ENCODE measurements at places on chromosomes 12 and 14. TPM values are rescaled to one million over a fixed set of nuclear protein-coding genes. Genes with fewer than 3 reads are reported as not detected.

GRCh38 chr14:67583711-67584644 lies 16.1 kb downstream of the PIGH start:
- DNase-seq = no peak

DNA sequence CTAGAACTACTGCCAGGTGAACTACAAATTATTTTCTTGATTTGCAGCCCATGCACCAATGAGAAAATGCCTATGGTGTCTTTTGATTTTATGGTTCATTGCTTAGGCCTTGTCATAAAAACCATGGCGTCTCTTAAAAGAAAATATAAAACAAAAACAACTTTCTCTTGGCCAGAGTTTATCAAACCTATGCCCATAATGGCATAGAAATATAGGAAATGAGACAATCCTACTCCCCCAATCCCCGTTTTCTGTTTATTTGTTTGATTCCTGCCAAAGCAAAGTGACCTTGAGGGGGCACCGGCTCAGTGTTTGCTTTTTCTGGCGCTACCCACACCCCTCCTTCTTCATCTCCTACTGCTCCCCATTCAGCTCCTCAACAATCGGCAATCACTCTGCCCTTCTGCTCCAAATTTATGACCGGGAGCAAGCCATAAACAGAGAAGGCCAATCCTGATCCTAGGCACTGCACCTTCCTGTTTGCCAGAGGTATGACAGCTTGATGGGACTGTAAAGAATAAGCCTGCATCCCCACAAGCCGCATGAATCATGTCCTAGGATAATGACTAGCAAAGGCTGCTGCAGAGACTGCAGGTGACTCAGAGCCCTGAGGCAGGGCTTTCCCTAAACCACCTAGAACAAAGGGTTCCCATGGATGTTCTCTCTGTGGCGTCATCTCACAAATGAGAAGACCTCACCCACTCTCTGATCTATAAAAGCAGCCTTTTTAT lies 874.9 kb downstream of the NRXN3 start:
- DNase-seq = peak; percentile 95

- no peak for DNase-seq
Observed at GRCh38 chr12:11688379-11688778, 38.9 kb downstream of the ETV6 start.

DNA sequence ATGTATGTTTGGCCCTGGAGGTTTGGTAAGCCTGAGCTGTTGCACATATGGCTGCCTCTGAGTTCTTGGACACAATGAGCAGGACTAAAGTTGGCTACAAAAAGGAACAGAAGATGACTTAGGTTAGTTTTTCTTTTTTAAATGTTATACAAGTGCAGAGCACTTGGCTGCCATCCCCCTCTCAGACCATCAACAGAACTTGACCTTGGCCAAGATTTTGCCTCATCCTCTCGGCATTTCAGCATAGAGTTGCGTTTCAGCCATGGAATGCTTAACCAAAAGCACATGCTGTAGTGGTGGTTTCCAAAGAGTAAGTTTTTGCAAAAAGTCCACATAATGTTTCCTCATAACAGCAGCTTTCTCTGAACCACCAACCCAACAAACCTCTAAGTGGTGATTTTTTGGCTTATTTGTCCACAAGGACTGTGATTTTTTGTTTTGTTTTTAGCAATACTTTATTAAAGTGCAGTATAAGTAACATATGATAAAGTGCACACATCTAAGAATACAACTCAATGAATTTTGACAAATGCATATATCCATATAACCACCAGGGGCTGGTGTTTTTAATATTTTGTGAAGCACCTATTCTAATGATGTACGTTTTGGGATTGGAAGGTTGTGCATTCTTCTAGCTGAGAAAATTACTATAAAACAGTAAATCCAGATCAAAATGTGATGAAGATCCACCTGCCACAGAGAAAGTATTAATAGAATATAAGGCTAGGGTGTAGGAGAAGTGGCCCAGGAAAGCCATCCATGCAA lies 12.1 kb upstream of the GALNT16 start:
- DNase-seq = no peak

DNA sequence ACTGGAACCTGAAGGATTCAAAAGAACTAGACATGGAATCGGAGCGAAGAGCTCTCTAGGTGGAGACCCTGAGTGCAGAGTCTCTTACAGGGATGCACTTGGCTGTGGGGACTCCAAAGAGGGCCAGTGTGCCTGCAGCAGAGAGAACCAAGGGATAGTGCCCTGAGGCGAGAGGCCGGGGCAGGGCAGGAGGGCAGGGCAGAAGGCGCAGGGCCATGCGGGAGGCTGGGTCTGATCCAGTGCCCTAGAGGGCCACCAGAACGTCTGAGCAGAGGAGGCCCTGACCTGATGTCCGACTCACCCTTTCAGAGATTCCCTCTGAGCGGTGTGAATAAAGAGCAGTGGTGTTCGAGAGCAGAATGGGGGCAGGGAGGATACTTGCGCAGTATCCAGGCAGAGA lies 205.4 kb upstream of the FKBP4 start:
- DNase-seq = no peak

- DNase-seq = no peak
Observed at GRCh38 chr14:53146739-53147138, 6.4 kb downstream of the DDHD1 start.

DNA sequence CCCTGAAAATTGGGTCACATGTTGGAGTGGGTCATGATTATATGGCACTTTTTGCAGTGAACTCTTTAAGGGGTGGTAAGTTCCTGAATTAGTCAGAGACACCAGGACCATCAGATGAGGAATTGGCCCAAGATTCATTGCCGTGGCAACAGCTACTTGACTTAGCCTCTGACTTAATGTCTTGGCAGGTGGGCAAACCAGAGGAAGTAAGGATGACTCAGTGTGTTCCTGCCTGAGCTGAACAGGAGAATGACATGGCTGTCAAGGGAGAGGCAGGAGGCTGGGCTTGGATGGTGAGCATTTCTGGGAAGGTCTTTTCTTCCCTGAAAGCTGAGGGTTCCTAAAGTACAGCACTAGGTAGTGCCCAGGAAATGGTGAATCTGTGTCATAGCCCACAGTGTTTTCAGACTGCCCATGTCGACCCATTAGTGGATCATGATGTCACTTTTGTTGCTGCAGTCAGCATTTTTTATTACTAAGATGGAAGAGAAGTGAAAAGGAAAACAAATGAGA lies 170.1 kb upstream of the PWP1 start:
- peak; percentile 99 for DNase-seq

GRCh38 chr12:124749725-124750124 lies 113.9 kb downstream of the SCARB1 start:
- no peak for DNase-seq

DNA sequence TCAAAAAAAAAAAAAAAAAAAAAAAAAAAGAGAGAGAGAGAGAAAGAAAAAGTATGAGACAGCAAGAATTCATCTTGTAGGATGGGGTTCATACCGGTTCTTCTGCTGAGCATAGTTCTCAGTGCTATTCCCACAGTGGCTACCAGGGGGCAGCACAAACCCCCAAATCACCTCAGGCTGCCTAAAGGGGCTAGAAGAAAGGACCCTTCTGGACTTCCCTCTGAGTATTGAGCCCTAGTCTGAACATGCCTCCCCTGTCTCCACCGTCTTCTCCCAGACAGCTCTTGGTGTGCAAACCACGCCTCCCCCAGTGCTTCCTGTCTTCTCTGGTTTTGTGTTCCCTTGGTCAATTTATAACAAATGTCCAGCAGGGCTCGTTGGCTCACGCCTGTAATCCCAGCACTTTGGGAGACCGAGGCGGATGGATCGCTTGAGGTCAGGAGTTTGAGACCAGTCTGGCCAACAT lies 31.3 kb upstream of the SMUG1 start:
- DNase-seq = no peak

DNA sequence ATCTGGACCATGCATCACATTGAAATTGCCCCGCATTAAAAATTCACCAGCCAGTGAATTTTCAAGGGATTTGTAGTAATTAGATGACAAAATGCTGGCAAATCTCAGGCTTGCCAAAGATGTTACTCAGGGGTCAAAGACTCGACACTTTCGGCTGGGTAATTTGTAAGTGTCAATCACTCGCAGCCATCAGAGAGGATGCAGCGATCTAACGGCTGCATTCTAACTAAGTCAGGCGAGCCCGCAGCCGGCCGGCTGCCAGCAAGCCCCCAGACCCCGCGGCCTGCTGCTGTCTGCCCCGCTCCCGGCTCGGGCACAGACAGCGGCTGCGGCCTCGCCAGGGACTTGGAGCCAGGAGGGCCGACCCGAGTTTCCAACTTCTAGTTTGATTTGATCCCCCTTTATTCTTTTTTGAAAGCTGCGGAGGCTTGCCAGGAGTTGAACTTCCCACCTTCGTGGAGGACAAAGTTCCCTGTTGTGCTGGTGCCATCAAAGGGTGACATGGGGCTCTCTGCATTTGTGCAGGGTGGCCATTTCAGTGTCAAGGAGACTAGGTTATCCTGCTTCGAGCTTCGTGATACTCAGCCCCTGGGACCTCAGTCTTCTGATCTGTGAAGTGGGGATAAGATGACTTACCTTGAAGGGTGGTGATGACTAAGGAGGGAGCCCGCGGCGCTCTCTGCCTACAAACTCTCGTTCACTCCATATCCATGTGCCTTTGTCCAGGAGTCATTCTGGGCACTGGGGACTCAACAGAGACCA lies 169.9 kb downstream of the RBM19 start:
- DNase-seq = no peak

DNA sequence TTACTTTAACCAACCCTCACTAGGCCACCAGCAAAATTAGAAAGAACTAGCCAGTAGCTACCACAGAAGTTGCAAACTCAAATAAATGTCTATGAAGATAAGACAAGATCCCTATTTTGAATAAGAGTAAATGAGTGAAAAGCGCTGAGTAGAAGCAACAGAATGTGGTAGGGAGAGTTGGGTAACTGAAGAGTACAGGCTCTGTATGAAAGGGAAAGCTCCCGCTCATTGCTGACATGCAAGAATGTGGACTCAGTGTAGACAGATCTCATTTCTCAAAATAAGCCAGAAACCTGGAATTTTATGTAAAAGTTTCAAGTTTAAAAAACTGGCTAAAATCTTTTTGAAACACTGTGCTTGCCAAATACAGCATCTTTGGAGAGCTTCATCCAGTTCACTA lies 63.9 kb downstream of the NAV3 start:
- DNase-seq = no peak

- DNase-seq = no peak
Observed at GRCh38 chr14:77076113-77076631, 21.9 kb upstream of the CIPC start.

- no peak for DNase-seq
Observed at GRCh38 chr12:4745249-4745648, 25.0 kb downstream of the GALNT8 start.

DNA sequence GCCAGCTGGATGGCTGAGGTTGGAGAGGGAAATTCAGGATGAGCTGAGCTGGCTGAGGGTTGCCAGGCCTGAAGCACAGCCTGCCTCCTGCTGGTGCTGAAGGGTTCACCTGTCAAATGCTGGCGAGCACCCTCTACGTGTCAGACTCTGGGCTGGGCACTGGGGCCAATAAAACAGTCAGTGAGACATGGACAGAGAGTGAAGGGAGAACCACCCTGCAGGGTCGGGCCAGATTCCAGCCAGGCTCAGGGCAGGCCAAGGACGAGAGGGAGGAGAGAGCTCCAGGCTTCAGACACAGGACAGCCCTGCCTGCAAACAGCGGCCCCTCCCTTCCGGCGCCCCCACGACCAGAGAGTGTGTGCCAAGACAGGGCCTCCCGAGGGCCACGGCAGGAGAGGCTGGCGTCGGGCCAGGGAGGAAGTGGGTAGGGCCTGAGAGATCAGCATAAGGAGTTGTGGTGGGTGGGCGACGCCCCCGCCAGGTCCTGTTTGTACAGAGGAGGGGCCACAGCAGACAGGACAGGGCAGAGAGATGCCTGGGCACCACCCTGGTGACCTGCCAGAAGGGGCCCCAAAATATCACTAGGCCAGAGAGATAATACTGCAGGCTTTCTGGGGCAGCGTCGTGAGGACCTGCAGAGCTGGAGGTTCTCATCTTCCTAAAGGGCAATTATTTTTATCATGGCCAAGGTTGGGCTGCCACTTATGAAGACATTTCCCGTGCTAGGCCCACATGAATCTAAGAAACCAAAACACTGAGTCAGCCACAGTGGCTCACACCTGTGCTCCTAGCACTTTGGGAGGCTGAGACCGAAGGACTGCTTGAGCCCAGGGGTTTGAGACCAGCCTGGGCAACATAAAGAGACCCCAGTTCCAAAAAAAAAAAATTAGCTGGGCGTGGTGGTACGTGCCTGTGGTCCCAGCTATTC lies 73.1 kb upstream of the GPR68 start:
- no peak for DNase-seq

The FERMT2 gene
- total RNA-seq = 86.3 TPM

The AJUBA gene
- total RNA-seq = 90.8 TPM

The MYBPC1 gene
- not detected for total RNA-seq

The NANOG gene
- total RNA-seq = not detected

The PABPN1 gene
- 70.7 TPM for total RNA-seq

The PTCSC3 gene
- not detected for total RNA-seq

The FAM186B gene
- 0.21 TPM for total RNA-seq

The ADSS1 gene
- 3.4 TPM for total RNA-seq

The PLEKHH1 gene
- 11.5 TPM for total RNA-seq

The PRR13 gene
- total RNA-seq = 91.4 TPM

The RERG gene
- total RNA-seq = 1.6 TPM

The TESPA1 gene
- total RNA-seq = not detected

The GON7 gene
- total RNA-seq = 13.5 TPM

The PDZRN4 gene
- not detected for total RNA-seq
